ENCODE measurements at places on chromosomes 5 and 9.

- H3K36me3 ChIP-seq: no peaks in the 10 kb centered on the region
- peaks cover 13% of the 10 kb centered on the region for H3K4me1 ChIP-seq
- H3K4me3 ChIP-seq: no peak overlapping the region
Measured at GRCh38 chr9:128764361-128764760, 7.4 kb downstream of the ZER1 start.

- H3K36me3 ChIP-seq: peaks cover 9% of the 10 kb centered on the region
- no peaks in the 10 kb centered on the region for H3K27me3 ChIP-seq
- H3K4me1 ChIP-seq: no peaks in the 10 kb centered on the region
- no peak overlapping the region for H3K4me3 ChIP-seq
- no peak overlapping the region for H3K27ac ChIP-seq
Measured at GRCh38 chr9:128892221-128892921, 10.4 kb downstream of the LRRC8A start.

DNA sequence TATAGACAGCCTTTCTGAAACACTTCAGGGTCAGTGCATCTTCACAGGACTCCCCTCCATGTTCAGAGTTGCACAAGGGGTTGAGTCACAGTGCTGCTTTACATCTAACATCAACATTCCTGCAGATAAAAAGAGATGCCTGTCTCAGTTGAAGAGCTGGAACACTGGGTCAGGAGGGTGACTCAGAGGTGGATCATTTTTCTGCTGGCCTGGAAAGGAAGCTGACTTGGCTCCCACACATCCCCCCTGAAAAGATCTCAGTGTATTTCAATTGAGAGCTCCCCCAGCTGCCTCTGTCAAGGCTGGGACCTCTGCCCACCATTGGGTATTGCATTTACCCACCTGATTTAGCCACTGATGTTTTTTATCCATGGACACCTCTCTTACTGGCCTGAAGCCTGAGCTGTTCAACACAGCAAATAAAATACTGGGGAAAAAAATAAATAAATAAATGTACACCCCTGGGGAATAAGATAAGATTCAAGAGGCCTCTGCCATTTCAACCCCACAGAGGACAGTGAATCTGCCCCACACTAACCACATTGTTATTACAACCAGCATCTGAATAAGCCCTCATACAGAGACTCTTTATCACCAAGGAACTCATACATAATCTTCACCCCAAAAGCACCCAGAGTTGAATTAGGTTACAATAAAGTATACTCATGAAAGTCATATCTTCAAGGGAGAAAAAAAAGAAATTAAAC, 716.4 kb downstream of the SEMA5A start:
- H3K27me3 ChIP-seq: no peaks in the 10 kb centered on the region
- no peak overlapping the region for H3K27ac ChIP-seq
- H3K4me3 ChIP-seq: no peak overlapping the region
- no peaks in the 10 kb centered on the region for H3K36me3 ChIP-seq
- H3K4me1 ChIP-seq: no peaks in the 10 kb centered on the region
- DNase-seq: no peak

GRCh38 chr5:141330299-141331080, at the start of gene PCDHGA1:
TSS of gene PCDHGA1 (plus strand) at chr5:141330514.
- H3K27me3 ChIP-seq: no peaks in the 10 kb centered on the region
- DNase-seq: no peak
- no peak within 1 kb of the TSS for H3K27ac ChIP-seq
- H3K4me3 ChIP-seq: no peak within 1 kb of the TSS

GRCh38 chr5:87754009-87754757, 341.5 kb upstream of the CCNH start:
- no peaks in the 10 kb centered on the region for H3K4me1 ChIP-seq
- no peak overlapping the region for H3K27ac ChIP-seq
- H3K27me3 ChIP-seq: peaks cover 15% of the 10 kb centered on the region
- no peaks in the 10 kb centered on the region for H3K36me3 ChIP-seq
- H3K4me3 ChIP-seq: no peak overlapping the region
- no peak for DNase-seq
